ENCODE measurements at places on chromosomes 6 and 20. TPM values are rescaled to one million over a fixed set of nuclear protein-coding genes. Genes with fewer than 3 reads are reported as not detected.

Gene SRC
- total RNA-seq: 42.3 TPM

Gene GHRH
- total RNA-seq: not detected

Gene ACAT2
- 41.6 TPM for total RNA-seq

Gene EPPIN
- not detected for total RNA-seq

Gene HLA-DRB1
- total RNA-seq: 2.7 TPM

Gene HEY2
- not detected for total RNA-seq

Gene PSORS1C2
- total RNA-seq: not detected

GRCh38 chr6:53090576-53090975 is 25.4 kb downstream of the FBXO9 start:
- no peak for DNase-seq
- H3K36me3 ChIP-seq: peaks cover 55% of the 10 kb centered on the region
- H3K4me1 ChIP-seq: no peaks in the 10 kb centered on the region

DNA sequence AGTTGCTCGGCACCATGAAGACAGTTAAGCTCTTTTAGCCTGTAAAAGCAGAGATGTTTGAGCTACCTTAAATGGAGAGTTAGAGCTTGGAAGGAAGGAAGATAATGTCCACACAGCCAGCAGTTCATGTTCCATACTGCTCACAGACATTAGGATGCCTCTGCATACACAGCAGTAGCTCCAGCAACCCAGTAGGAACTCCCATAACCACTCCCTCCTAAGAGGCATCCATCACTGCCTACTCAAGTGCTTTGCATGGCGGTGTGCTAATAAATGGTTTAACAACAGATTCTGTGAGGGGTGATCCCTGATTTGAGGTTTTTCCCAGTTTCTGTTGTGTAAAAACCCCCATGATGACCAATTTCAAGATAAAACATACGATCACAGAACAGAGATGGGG is 286.4 kb downstream of the HACE1 start:
- H3K4me3 ChIP-seq: no peak overlapping the region
- H3K27me3 ChIP-seq: no peaks in the 10 kb centered on the region
- no peaks in the 10 kb centered on the region for H3K36me3 ChIP-seq
- H3K27ac ChIP-seq: no peak overlapping the region
- DNase-seq: no peak

DNA sequence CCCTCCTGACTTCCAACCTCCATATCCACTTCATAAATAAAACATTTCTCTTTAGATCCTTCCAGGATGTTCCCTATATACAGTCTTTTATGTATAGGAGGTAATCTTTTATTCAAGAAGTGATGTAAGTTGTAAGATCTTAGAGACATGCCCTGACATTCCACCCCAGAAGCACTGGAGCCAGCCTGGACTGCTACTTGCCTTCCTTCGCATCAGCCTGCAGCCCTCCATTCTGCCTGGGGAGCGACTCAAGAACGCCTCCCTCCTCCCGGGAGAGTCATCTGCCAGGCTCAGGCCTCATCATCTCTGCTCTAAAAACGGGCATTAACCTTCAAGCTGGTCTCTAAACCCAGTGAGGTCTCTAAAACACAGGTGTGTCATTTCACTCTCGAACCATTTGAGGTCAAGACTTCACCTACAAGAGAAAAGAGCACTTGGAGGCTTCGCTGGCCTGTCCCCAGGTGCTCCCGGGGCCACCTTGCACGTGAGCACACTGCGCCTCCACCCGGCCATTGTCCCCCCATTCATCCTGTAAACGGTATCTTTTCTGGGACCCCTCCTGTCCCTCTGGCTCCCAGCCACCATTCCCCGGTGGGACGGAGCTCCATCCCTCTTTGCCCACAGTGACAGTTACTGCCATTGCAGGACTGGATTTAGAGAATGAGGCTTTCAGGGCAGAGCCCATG is 107.5 kb upstream of the PDE10A start:
- H3K27ac ChIP-seq: no peak overlapping the region
- no peak for DNase-seq
- no peaks in the 10 kb centered on the region for H3K27me3 ChIP-seq
- H3K36me3 ChIP-seq: no peaks in the 10 kb centered on the region

- no peaks in the 10 kb centered on the region for H3K36me3 ChIP-seq
- DNase-seq: no peak
- H3K4me1 ChIP-seq: no peaks in the 10 kb centered on the region
- H3K27ac ChIP-seq: no peak overlapping the region
Measured at GRCh38 chr6:6199678-6200077, 120.8 kb downstream of the F13A1 start.

DNA sequence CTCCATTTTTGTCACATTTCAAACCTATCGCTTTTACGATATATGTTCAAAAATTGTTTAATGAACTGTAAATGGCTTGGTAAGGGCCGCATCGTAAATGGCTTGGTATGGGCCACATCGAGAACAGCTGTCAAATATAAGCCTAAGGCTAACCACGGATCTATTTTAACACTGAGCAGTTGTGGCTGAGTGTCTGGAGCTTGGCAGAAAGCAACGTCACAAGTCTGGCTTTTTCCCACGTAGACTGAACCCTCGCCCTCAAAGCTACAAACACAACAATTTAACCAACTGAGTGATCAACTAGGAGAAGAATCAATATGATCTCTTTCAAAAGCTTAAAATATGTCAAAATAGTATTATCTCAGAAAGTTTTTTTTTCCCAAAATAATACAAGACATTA is 71.4 kb upstream of the PRSS16 start:
- no peak overlapping the region for H3K4me3 ChIP-seq
- DNase-seq: no peak
- H3K27me3 ChIP-seq: no peaks in the 10 kb centered on the region
- H3K4me1 ChIP-seq: peaks cover 17% of the 10 kb centered on the region
- no peak overlapping the region for H3K27ac ChIP-seq

DNA sequence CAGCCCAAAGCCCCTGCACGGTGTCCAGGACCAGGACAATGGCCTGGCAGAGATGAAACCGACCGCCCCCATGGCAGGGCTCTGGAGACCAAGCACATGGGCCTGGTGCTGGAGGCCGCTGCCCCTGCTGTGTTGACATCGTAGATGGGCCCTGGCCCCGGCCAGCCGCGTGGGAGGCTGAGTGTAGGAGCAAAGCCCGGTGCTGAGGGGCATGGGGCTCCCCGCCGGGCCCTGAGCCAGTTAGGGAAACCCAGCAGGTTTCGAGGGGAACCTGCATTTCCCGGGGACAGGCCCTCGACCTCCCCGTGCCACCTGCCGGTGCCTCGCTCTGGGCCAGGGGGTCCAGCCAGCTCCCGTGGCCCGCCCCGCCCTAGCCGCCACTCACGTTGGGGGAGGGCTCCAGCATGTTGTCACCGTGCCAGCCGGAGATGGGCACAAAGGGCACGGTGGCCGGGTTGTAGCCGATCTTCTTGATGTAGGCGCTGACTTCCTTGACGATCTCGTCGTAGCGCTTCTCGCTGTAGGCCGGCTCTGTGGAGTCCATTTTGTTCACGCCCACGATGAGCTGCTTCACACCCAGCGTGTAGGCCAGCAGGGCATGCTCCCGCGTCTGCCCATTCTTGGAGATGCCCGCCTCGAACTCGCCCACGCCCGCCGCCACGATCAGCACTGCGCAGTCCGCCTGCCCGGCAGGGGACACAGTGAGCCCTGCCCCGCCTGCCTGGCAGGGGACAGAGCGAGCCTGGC is 4.3 kb downstream of the EEF1A2 start:
- H3K27ac ChIP-seq: no peak overlapping the region
- H3K27me3 ChIP-seq: no peaks in the 10 kb centered on the region
- H3K4me3 ChIP-seq: no peak overlapping the region
- peaks cover 25% of the 10 kb centered on the region for H3K4me1 ChIP-seq
- no peak for DNase-seq
- H3K36me3 ChIP-seq: peaks cover 70% of the 10 kb centered on the region

GRCh38 chr6:11353921-11354389 is 121.5 kb upstream of the NEDD9 start:
- H3K4me1 ChIP-seq: no peaks in the 10 kb centered on the region
- H3K27me3 ChIP-seq: no peaks in the 10 kb centered on the region
- no peak overlapping the region for H3K4me3 ChIP-seq
- no peak for DNase-seq

DNA sequence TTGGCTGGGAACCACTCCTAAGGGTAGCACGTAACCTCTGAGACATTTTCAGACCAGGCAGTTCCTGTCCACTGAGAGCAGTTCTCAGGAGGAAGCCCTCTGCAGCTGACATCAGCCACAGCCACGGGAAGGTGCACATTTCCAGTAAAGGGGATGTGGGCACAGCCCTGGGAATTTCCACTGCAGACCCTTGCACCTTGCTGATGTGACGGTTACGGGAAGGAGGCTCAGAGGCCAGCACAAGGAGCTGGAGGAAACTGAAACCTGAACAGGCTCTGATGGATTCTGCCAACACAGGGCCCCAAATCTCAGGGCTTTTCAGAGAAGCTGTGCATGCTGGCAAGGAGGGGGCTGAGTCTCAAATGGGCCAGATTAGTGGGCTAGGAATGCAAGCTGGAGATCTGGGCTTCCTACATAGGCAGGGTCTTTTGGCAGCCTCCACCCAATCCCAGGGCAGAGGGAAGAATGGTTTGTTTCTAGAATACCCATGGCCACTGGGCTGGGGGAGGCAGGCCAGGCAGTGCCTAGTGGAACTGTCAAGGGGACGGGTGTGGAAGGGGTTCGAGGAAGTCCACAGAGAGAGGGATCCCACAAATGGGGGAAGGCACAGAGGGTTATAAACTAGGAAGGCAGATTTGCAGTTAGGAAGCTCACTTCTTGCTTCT is 14.2 kb downstream of the EBF4 start:
- H3K27me3 ChIP-seq: no peaks in the 10 kb centered on the region
- H3K4me3 ChIP-seq: no peak overlapping the region
- no peaks in the 10 kb centered on the region for H3K4me1 ChIP-seq
- H3K27ac ChIP-seq: no peak overlapping the region

GRCh38 chr20:44817143-44817910 is 7.0 kb upstream of the RIMS4 start:
- no peak for DNase-seq
- no peaks in the 10 kb centered on the region for H3K36me3 ChIP-seq
- H3K27ac ChIP-seq: no peak overlapping the region

DNA sequence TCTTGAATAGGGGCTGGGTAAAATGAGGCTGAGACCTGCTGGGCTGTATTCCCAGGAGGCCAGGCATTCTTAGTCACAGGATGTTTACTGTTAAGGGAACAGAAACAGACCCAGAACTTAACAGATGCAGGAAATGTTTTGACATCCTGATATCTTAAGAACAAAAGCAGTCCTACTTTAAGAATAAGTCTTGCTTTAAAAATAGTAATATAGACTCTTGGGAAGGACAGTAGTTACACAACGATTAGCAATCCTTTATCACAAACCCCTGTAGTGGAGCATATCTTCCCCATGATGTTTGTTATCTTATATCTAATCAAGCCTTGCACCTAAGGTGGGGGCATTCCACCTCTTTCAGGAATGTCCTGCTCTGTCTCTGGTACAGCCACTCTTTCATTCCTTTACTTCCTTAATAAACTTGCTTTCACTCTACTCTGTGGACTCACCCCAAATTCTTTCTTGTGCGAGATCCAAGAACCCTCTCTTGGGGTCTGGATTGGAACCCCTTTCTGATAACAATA is 493.7 kb upstream of the SULF2 start:
- H3K4me3 ChIP-seq: no peak overlapping the region
- no peaks in the 10 kb centered on the region for H3K4me1 ChIP-seq
- no peak overlapping the region for H3K27ac ChIP-seq
- H3K27me3 ChIP-seq: no peaks in the 10 kb centered on the region

DNA sequence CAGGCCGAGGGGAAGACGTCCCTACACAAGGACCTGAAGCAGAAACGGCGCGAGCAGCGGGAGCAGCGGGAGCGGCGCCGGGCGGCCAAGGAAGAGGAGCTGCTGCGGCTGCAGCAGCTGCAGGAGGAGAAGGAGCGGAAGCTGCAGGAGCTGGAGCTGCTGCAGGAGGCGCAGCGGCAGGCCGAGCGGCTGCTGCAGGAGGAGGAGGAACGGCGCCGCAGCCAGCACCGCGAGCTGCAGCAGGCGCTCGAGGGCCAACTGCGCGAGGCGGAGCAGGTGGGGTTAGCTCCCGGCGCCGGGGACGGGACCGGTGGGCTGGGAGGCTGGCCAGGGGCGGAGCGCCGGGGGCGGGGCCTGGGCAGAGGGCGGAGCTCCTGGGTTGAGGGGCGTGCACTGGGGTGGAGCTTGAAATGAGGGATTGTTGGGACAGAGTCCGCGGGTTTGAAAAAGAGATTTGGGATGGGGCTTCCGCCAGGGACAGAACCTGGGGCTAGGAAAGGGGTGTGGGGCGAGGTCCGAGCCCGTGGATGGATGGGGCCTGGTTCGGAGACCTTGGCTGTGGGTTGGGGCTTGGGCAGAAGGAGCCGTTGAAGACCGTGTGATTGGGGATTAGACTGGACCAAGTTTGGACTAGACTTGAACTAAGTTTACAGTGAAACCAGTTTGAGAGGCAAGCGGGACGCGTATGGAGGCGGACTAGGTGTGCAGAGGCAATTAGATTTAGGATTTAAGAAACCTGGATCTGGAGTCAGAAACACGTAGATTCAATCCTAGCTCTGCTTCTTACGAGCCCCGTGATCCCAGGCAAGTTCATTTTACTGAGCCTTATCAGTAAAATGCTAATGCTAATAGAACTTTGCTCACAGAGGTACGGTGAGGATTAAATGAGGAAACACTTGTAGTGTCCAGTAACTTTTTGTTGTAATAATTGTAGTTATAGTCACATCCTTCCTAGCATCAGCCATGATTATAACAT is 20.9 kb downstream of the DEF6 start:
- no peak overlapping the region for H3K4me3 ChIP-seq
- peaks cover 11% of the 10 kb centered on the region for H3K36me3 ChIP-seq
- no peaks in the 10 kb centered on the region for H3K4me1 ChIP-seq
- no peak overlapping the region for H3K27ac ChIP-seq

GRCh38 chr6:16375206-16375605 is 136.8 kb downstream of the GMPR start:
- DNase-seq: no peak
- H3K27me3 ChIP-seq: no peaks in the 10 kb centered on the region
- no peaks in the 10 kb centered on the region for H3K4me1 ChIP-seq
- H3K4me3 ChIP-seq: no peak overlapping the region

- no peak overlapping the region for H3K4me3 ChIP-seq
- H3K36me3 ChIP-seq: no peaks in the 10 kb centered on the region
- no peak overlapping the region for H3K27ac ChIP-seq
Measured at GRCh38 chr6:70119218-70119835, 183.6 kb downstream of the COL9A1 start.

GRCh38 chr20:4375881-4376280 is 345.8 kb upstream of the PRND start:
- H3K4me1 ChIP-seq: no peaks in the 10 kb centered on the region
- no peak overlapping the region for H3K27ac ChIP-seq
- H3K36me3 ChIP-seq: no peaks in the 10 kb centered on the region
- no peak overlapping the region for H3K4me3 ChIP-seq

- H3K4me1 ChIP-seq: peaks cover 7% of the 10 kb centered on the region
- no peak overlapping the region for H3K4me3 ChIP-seq
- H3K27ac ChIP-seq: no peak overlapping the region
- no peaks in the 10 kb centered on the region for H3K27me3 ChIP-seq
- H3K36me3 ChIP-seq: no peaks in the 10 kb centered on the region
- DNase-seq: no peak
Measured at GRCh38 chr20:43586641-43587040, 4.1 kb upstream of the IFT52 start.

DNA sequence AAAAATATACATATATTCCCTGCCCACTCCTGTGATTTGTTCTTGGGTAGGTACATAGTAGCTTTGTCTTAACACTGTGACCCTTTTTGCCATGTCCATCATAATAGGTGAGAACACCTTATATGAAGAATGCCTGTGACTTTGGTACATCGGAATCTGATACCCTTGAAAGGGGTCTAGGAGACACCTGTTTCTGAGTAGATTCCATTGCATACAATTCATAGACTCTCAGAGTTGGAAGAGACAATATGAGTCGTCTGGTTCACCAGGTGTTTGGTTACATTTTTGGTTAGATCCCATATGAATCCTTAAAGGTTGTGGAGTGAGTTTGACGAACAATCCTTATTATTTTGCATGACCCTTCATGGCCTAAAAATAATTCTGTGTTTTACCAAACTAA is 36.3 kb downstream of the RNF144B start:
- no peak for DNase-seq
- H3K4me3 ChIP-seq: no peak overlapping the region
- no peak overlapping the region for H3K27ac ChIP-seq
- no peaks in the 10 kb centered on the region for H3K4me1 ChIP-seq
- no peaks in the 10 kb centered on the region for H3K27me3 ChIP-seq
